ENCODE measurements at places on chromosomes 11 and 22.

DNA sequence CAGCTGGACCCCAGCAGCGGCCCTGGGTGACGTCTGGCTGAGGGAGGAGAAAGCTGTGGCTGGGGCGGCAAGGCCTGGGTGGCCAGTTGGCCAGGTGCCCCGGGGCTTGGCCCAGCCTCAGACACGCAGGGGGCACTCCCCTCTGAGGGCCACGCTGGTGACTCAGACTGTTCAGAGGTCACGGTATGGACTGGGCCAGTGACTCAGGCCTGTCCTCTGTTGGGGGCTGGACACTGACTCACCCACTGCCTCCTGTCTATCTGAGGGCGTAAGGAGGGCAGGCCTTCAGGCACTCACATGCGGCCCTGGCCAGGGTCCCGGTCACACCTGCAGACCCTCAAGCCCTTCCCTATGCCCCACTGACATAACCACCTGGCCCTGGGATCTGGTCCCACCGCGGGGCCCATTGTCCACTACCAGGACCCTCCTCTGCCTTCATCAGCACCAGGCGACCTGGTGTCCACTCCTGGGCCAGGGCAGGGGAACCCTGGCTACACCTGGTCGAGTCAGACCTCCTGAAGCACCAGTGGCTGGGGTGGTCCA is 3.7 kb upstream of the MUC5AC start:
- DNase-seq, result peak; percentile 3

GRCh38 chr22:30284666-30285065 is 4.6 kb downstream of the CASTOR1 start:
- DNase-seq, result no peak

- no peak for DNase-seq
Measured at GRCh38 chr22:35612903-35613302, 4.2 kb downstream of the MB start.

DNA sequence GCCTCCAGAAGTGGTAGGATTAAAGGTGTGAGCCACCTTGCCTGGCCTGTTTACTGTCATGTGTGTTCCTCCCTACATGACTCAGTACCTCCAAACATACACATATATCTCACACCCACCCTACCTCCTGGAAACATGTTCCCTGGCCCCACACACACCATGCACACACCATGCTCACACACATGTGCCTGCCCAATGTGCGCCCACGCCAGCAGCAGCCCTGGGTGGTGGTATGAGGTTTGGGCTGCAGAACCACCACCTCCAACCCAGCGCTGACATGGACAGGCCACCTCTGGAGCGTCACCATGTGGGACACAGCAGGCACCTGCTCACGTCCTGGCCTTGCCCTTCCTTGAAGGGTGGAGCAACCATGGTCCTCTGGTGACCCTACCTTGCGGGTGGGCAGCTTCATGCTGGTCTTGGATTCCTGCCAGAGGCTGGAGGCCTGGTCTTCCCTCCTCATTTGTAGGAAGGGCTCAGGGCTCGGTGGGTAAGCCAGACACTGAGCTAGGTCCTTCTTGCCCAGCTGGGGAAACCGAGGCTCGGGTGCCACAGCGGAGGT is 37.9 kb downstream of the KIAA1671 start:
- DNase-seq, result no peak

DNA sequence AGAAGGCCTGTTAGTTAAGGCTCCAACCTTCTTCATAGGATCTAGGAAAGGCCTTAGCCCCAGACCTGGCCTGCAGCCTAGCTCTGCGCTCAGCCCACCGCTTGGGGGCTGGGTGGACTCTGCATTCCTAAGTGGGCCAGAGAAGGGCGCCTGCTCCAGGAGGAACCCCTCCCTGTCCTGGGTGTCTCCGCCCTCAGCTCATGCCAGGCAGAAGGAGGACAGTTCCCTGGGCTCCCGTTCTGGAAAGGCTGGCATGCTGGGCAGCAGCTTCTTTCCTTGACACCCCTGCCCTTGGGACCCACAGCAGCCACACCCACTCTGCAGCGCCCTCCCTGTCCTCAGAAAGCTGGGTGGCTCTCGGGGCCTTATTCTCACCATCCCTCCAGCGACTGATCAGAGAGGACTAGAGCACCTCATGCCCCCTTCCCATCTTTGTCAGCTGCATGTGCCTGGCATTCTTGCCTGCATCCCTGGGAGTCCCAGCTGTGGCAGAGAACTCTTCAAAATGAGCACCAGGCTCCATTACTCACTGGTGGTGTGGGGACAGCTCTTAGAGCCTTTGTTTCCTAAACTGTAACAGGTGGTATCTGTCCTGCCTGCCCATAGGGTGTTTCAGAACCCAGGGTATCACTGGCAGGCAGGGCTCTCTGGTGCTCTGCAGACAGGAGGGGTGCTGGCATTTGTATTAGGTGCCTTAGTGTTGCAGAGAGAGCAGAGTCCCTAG is 20.3 kb upstream of the MYRF start:
- no peak for DNase-seq

DNA sequence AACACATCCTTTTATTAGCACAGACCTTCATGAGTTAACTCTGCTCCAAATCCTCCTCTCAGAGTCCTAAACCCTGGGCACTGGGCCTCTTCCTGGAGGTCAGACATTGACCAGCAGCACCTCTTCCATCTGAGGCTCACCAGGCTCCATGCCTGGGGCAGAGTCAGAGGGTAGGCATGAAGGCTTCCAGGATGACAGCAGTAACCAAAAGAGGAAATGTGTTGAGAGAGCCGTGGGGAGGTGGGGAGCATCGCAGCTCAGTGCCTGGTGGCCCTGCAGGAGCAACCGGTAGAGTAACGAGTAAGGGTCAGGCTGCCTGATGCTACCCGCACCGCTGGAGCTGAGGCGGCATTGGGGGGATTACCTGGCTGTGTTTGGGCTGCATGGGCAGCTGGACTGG is 9.4 kb upstream of the NAV2 start:
- DNase-seq, result no peak

DNA sequence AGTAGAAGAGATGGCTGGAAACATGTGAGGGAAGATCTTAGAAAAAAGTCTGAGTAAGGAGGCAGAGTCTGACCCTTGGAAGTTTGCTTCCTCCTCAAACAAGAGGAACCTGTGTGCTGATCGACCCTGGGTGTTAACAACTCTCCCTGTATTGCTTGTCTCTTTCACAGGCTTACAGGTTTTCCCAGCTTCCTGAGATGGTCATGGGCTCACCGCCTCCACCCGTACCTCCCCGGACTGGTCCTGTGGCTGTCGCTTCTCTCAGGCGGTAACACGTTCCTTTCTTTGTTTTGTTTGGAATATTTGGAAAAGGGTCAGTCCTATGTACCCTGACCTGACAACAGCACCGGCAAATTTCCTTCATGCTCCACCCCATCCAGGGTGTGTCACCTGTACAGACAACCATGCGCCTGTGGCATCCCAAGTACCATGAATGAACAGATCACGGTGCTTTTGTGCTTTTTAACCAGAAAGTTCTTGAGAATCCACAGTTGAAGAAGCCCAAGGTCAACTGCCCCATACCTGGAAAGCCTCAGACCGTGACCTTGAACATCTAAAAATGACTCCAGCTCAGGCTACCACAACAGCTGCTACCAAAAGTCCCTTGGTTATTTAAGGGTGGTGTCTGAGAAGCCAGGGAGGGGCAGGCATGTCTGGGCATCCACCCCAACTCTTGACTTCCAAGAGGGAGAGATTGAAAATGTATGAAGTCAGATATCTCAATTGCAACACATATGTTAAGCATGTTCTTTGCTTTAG is 44.6 kb downstream of the C11orf91 start:
- no peak for DNase-seq

DNA sequence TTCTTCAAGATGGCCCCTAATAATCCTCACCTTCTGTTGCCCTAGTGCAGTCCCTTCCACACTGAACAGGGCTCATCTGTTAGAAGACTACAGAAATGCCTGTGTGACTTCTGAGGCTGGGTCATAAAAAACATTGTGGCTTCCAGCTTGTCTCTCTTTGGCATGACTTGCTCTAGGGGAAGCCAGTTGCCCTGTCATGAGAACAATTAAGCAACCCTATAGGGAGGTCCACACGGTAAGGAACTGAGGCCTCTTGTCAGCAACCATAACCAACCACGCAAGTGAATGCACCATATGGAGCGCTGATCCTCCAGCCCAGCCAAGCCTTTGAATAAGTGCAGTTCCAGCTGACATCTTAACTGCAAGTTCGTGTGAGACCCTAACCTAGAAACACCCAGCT is 2.6 kb downstream of the LIPT2 start:
- DNase-seq, result no peak

- DNase-seq, result no peak
Measured at GRCh38 chr11:3222941-3223915, 4.6 kb upstream of the MRGPRG start.

DNA sequence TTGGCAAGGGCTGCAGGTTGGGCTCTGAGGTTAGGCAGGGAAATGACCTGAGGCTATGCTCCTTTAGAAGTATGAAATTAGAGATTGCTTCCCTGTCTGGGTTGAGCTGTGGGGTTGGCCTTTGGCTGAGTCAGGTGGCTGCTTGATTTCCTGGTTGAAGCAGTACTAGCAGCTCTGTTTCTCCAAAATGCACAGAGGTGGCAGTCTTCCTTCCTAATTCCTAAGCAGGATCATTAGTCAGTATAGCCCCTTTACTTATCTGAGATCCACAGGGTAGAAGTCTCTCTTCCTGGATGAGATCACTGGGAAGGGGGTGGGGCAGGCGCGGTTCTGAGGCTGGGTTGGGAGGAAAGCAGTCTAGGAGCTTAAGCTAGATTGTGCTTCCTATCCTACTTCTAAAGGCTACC is 1917.5 kb downstream of the LRRC4C start:
- peak; percentile 37 for DNase-seq

DNA sequence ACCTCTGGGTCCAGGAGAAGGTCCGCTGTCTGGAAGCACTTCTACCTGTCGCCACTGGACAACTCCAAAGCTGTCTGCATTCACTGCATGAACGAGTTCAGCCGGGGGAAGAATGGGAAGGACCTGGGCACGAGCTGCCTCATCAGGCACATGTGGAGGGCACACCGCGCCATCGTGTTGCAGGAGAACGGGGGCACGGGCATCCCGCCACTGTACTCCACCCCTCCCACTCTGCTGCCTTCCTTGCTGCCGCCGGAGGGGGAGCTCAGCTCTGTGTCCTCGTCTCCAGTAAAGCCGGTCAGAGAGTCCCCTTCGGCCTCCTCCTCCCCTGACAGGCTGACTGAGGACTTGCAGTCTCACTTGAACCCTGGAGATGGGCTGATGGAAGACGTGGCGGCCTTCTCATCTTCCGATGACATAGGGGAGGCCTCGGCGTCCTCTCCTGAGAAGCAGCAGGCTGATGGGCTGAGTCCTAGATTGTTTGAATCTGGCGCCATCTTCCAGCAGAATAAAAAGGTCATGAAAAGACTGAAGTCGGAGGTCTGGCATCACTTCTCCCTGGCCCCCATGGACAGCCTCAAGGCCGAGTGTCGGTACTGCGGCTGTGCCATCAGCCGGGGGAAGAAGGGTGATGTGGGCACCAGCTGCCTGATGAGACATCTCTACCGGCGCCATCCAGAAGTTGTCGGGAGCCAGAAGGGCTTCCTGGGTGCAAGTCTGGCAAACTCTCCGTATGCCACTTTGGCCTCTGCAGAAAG is 31.0 kb downstream of the ZBED4 start:
- DNase-seq, result no peak

- no peak for DNase-seq
Measured at GRCh38 chr22:38148245-38148644, 33.4 kb downstream of the PLA2G6 start.

- no peak for DNase-seq
Measured at GRCh38 chr22:23014250-23014649, 56.1 kb upstream of the GNAZ start.

DNA sequence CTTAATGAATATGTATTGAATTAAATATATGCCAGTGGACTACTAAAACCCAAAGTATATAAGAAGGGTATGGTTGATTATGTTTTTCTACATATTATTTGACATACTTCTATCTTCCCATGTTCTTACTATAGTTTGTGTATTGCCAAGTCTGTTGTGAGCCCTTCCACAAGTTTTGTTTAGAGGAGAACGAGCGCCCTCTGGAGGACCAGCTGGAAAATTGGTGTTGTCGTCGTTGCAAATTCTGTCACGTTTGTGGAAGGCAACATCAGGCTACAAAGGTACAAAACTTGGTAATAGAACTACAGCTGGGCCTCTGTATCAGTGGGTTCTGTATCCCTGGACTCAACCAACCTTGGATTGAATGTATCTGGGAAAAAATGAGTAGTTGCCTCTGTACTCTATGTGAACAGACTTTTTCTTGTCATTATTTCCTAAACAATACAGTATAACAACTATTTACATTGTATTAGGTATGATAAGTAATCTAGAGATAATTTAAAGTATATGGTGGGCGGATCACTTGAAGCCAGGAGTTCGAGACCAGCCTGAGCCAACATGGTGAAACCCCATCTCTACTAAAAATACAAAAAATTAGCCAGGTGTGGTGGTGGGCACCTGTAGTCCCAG is 38.7 kb upstream of the TTC36 start:
- peak; percentile 75 for DNase-seq

- no peak for DNase-seq
Measured at GRCh38 chr11:104531075-104531474, 367.1 kb upstream of the PDGFD start.

- DNase-seq, result no peak
Measured at GRCh38 chr11:113928311-113928710, 23.7 kb downstream of the HTR3B start.

DNA sequence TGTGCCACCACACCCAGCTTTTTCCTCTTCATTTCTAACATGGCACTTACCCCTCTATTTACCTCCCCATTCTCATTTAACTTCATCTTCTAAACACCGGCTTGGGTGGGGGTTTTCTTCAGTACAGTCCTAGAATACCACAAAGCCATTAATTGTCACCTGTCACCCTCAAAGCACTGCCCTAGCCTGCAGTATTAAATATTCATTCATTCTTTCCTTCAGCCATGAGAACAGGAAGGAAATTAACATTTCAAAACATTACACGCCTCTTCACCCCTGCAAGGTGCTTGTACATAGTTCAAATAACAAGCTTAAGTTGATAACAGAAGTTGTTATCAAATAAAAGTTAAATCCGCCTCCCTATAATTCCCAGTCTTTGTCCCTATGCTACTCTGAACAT is 10.7 kb upstream of the VPS37C start:
- DNase-seq, result no peak

Data from endothelial cell (in vitro differentiated cells).